ENCODE measurements at places on chromosomes 6 and 20.

DNA sequence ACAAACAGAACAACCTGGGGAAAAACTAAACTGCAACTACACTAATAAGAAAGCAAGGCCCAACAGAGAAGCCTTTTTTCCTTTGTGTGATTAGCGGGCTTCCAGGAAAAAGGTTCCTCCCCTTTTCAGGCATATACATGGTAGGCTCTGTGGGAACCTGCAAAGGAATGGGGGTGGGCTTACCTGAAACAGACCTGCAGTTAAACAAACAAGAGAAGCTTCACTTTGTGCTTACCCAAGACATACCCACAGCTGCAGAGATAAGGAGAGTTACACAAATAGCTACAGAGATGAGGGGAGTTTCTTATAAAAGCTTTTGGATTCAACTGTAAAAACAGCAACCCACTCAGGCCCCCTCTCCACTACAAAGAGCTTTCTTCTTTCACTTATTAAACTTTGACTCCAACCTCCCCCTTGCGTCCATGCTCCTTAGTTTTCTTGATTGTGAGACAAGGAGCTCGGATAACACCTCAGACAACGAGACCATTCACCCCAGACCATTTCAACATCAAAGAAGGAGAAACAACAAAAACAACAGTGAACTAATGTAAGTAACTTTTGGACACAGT, 30.9 kb downstream of the RNF146 start:
- DNase-seq: no peak

GRCh38 chr6:162019349-162019748, 708.2 kb downstream of the PRKN start:
- no peak for DNase-seq

DNA sequence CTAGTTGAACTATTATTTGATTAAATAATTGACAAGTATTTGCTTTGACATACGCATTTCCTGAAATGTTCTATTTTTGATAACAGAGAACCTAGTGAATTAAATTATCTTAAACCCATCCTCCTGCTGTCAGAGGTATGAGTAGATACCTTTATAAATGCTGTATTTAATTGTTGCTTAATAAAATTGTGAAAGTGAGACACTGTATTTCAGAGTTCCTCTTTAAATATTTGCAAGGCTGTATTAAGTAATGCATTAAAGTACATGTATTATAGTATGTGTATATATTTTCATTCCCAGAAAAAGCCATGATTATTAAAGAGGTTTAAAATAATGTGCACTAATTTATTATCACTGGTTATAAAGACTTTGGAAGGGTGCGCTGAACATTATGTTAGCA, 483.8 kb downstream of the TFAP2B start:
- DNase-seq: no peak

DNA sequence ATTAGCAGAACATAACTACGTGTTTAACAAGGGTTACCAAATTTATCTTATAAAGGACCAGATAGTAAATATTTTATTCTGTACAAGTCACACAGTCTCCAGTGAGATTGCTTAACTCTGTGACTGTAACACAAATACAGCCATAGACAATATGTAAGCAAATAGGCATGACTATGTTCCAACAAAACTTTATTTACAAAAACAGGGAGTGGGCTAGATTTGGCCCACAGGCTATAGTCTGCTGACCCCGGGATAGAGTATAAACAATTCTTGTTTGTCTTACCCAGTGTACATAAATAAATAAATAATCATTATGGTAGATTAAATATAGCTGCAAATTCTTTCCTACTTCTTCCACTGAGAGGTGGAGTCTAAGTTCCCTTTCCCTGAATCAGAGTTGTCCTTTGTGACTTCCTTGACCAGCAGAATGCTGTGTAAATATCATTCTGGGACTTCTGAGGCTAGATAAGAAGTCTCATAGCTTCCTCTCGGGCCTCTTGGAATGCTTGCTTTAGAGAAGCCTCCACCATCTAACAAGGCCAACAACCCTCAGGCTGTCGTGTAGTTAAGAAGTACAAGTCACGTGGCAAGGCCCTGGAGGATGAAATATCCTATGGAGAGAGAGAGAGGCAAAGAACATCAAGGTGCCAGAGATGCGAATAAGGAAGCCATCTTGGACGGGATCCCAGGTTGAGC, 59.1 kb upstream of the TMEM244 start:
- DNase-seq: no peak

DNA sequence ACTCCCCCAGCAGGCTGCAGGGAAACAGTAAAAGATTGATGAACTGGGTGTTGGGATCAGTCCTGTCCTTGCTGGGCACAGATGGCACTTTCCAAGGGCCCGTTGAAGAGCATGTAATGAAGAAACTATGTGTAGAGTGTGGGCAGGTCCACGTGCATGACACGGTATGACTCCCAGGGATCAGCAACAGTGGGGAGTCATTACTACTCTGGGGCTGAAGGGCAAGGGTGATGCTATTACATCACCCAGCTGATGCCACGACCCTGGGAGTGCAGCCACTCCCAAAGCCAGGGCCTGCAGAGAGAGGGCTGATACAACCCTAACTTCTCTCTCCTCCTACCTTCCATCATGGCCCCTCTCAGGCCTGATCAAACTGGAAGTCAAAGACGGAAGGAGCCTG, 20.1 kb downstream of the KCNK17 start:
- DNase-seq: no peak

GRCh38 chr6:111758608-111759329, 114.5 kb downstream of the FYN start:
- no peak for DNase-seq

- no peak for DNase-seq
Observed at GRCh38 chr6:108883172-108883571, 35.0 kb downstream of the ARMC2 start.

GRCh38 chr6:155026022-155026705, 31.0 kb downstream of the TIAM2 start:
- DNase-seq: no peak

Measured in stimulated activated CD4-positive, alpha-beta T cell treated with anti-CD3 and anti-CD28 coated beads, Interleukin-1b, Interleukin-23, amount 100 ng/mL, for 1 hour (primary cell).